Choroid plexus epithelial cell (primary cell): ENCODE measurements at places on chromosomes 2 and 18.

- peak; percentile 25 for DNase-seq
Measured at GRCh38 chr2:71558300-71559051, 105.1 kb downstream of the DYSF start.

- no peak for DNase-seq
Measured at GRCh38 chr2:161873707-161874106, 200.3 kb downstream of the DPP4 start.

DNA sequence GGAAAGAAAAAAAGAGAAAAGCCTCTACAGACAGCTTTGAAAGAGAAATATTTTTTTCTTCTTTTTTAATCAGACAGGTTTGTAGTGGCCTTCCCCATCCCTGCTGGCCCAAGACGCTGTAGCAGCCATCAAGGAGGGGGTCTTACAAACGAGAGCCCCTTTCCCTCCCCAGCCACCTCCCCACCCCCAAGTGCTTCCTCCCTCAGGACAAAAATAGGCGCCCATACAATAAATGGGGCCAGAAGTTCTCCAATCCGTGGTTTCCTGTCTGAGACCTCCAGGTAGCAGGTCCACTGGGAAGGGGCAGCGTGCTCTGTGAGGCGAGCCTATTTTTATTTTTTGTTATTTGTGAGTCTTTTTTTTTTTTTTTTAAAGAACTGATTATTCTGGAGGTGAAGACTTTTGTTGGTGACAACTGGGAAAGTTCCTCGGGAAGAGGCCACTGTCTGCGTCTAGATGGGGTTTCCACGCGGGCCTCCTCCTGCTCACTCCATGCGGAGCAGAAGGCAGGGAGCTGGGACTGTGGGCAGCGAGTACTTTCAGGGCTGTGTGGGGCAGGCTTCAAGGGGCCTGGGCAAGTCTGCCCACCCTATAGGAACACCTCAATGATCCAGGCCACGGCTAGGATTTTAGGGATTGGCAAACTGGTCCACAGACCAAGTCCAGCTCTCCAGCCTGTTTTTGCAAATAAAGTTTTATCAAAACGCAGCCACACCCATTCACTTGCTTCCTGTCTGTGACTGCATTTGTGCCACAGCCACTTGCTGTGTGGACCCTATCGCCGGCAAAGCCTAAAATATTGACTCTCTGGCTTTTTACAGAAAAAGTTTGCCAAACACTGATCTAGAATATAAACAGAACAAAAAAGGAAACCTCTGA, 139.6 kb downstream of the CTIF start:
- DNase-seq: no peak

DNA sequence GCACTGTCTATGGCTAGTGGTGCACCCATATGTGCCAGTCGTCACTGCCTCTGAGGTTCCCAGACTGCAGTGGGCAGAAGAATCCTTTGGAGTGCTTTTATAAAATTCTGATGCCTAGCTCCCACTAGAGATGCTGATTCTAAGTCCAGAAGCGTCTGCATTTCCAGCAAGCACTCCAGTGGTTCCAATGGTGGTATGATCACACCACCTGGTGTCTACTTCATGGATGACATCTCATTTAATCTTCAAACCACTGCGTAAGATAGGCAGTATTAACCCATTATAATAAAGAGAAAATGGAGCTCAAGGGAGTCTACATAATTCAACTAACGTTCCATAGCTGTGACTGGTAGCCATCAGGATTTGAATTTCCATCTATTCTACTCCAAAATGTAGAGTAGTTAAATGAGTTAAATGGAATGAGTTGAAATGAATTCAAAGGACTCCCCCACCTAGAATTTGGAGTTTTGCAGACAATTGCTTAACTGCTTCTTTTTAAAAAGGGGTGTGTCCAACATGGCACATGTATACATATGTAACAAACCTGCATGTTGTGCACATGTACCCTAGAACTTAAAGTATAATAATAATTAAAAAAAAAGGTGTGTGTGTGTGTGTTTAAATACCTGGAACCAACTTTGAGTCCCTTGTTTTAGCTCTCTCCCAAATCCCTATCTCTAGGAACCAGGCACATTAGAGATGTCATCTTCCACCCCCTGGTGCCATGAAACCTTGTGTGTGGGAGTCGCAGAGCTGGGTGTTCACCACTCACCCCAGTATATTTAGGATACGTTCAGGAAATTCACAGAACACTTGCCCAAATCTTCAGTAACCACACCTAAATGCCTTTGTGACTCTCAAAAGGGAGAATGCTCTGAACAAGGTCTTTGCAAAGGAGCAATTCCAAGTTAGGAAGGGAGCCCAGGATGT, 14.1 kb downstream of the LAMA3 start:
- peak; percentile 92 for DNase-seq

- no peak for DNase-seq
Measured at GRCh38 chr2:824524-824923, 126.1 kb upstream of the SNTG2 start.

DNA sequence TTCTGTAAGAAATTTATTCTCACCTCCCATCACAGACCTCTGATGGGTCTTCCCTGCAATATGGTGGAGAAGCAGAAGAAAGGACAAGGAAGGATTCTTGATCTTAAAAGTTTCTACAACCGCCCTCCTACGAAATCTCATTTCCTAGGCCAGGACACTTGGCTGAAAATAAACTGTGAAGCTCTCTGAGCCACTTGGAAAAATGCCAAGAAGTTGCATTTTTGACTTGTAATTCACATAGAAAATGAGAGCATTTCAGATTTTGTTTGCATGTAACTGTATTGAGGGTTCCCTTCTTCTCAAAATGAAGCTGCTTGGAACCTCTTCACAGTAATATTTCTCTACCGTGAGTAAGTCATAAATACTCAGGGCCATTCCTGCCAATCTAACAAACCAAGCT, 458.3 kb upstream of the SLC14A2 start:
- peak; percentile 73 for DNase-seq

DNA sequence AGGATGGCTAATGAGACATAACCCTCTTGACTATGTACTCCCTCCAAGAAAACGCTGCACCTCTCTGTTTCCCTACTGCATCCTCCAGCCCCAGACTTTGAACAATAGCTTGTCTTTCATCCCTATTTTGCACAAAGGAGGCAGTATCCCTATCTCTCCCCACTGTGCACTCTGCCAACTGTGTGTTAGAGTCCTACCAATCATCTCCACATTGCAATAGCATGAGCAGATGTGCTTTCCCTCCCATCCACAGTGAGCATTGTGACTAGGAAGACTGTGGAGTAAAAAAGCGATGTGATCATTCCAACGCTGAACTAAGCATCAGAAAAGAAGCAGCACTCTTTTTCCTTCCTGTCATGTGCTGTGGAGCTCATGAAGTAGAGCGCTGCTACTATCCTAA, 206.3 kb upstream of the GULP1 start:
- no peak for DNase-seq

- no peak for DNase-seq
Measured at GRCh38 chr2:128591022-128591860, 272.6 kb upstream of the HS6ST1 start.

GRCh38 chr2:19416784-19417684, 58.6 kb upstream of the OSR1 start:
- DNase-seq: no peak

GRCh38 chr2:46843316-46843715, 72.3 kb downstream of the MCFD2 start:
- DNase-seq: no peak

GRCh38 chr2:105510761-105511528, 112.1 kb upstream of the FHL2 start:
- DNase-seq: peak; percentile 81

GRCh38 chr2:5885451-5886173, 193.4 kb downstream of the SOX11 start:
- no peak for DNase-seq

GRCh38 chr18:9535430-9535991, 60.2 kb downstream of the RALBP1 start:
- peak; percentile 98 for DNase-seq

DNA sequence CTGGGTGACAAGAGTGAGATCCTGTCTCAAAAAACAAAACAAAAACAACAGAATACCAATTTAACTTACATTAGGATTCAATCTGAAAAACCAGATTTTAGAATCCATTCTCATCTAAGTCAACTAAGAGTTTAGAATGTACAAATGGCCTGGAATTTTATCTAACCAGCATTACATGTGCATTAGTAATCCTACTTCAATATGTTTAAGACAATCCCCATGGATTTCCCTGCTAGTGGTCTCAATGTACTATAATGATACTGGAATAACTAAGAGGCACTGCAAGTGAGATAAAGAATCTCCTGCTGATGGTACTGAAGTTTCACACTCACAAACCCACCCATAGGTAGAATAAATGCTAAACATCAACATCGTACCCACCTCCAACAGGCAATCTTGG, 53.9 kb upstream of the DNER start:
- DNase-seq: no peak

DNA sequence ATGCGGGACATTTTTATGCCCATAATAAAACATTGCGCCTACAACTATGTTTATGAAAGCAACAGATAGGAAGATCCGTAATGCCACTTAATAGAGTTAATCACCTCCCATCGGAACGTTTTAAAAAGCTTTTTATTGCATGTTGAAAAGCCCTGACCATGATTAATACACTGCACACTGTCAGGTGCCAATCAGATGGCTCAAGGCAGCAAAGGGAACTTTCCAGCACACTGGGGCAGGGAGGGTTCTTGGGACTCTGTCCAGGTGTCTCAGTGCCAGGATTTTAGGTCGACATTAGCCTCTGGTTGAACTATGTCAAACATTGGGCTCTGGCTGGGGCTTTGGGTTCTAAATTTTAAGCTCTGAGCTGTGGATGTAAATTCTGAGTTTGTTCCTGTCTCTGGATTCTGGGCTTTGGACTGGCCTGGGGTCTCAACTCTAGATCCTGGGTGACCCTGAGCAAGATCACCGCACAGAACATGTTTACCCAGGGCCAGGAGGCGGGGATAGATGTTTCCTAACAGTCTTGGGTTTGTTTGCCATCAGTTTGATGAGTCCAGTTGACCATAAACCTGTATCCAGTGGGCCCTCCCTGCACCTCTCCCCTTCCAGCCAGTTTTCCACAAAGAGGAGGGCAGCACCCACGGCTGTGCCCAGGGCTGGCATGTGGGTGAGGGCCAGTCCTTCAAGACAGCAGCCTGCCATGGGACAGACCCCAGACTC, 262.7 kb downstream of the ATAD2B start:
- no peak for DNase-seq

DNA sequence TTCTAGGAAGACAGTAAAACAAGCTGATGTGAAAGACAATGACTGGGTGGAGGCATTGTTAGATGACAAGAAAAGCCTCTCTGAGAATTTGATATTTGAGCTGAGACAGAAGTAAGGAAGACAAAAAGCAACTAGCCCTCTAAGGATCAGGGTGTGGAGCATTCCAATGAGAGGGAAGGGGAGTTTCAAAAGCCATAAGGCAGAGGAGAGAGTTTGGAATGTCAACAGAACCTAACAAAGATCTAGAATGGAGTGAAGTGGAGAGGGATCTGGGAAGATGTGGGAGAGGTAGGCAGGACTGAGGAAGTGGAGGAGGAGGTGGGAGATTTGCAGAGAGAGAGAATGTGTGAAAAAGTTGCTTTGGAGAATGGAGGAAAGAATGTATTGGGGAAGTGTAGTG, 17.3 kb upstream of the ASXL2 start:
- no peak for DNase-seq

- DNase-seq: no peak
Measured at GRCh38 chr2:37456479-37456878, 112.0 kb downstream of the QPCT start.

DNA sequence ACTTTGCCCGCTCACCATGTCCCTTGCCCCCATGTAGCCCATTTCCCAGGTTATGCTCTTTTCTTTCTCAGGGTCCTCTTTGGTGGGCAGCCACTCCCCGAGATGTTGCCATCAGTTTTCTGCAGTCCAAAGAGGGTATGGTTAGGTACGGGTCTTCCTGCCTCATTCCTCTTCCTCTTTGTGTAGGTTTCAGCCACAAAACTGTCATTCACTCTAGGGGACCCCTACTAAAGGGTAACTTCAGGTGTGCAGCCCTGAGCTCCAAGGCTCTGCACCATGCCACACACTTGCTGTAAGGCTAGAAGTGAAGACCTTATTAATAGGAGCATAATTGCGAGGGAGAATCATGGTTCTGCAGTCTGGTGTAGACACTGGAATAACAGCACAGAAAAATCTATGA, 99.8 kb upstream of the ZNF397 start:
- DNase-seq: no peak

DNA sequence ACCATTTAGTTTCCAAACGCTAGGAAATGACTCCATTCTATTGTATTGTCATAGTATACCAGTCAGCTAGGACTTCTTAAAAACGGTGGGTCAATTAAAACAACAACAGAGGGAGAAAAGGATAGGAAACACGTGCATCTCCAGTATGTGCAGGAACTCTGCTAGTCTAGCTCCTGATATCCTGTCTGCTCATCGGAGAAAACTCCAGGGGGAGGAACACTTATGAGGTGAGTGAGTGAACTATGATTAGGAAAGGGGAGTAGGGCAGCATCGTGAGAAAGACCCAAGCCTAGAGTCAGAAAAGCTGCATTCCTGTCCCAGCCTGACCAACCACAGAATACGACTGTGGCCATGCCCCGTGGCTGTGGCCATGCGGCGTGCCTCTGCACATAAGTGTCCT, 34.2 kb downstream of the DTNB start:
- DNase-seq: peak; percentile 15

- DNase-seq: peak; percentile 70
Measured at GRCh38 chr18:54852780-54853675, 24.8 kb downstream of the RAB27B start.

GRCh38 chr18:43534511-43534910, 257.2 kb upstream of the SYT4 start:
- DNase-seq: peak; percentile 13

DNA sequence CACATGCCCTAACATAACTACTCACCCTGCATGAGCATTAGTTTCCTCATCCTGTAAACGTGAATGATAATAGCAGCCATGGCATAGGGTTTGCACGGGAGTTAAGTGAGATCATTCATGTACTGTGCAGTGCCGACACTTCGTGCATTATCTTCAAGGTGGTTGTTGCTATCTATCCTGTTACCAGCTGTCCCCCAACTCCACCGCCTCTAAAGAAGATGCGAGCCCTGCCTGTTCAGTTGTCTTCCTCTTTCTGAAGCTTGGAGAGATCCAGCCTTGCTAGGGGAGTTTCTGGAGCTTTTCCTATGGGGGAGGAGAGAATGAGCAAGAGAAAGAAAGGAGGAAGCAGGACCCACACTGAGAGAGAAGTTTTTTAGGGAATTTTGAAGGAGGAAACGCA, 34.4 kb downstream of the YPEL5 start:
- no peak for DNase-seq

DNA sequence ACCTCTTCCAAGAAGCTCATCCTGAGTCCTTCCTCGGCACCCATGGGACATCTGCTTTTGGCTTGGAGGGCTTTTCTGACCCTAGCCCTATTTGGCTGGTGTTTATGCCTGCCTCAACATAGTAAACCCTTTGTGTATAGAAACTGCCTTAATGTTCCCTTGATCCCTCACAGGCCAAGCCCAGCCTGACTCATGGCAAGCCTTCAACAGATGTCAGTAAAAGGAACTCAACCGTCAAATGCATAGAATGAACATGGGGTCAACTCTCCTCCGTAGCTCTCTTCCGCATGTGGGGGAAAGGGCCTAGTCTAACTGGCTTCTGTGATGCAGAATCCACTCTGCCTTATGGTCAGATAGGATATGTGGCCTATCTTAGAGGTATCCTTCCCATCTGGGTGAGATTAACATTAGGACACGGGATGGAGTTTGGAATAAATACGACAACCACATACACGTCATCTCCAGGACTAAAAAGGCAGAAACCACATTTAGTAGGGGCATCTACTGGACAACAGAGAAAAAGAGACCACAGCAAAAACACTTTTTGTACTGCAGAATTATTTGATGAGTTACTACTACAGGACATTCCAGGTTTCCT, 2.5 kb upstream of the NPAS2 start:
- no peak for DNase-seq
